GM23248 (cell line): ENCODE measurements at places on chromosomes 13 and 19. TPM values are rescaled to one million over a fixed set of nuclear protein-coding genes. Genes with fewer than 3 reads are reported as not detected.

Gene SIPA1L3
- 2.6 and 3.7 TPM in 2 replicates for polyA plus RNA-seq

DNA sequence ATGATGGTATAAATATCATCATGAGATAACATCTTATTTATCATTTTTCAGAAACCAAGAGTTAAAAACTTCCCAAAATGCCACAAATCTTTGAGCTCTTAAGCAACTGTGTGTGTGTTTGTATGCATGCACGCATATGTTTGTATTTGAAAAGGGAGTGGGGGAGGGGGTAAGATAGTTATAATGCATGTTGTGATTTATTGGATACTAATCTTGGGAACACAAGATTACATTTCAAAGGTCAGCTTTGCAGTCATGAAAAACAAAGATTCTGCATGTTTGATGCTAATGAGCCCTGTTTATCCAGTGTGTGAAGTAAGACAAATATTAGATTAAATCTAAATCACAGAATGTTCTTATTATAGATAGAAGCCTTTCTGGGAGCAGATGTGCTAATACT is 355.9 kb downstream of the DCT start:
- H3K4me3 ChIP-seq: no peak overlapping the region
- H3K27me3 ChIP-seq: no peaks in the 10 kb centered on the region
- H3K36me3 ChIP-seq: no peaks in the 10 kb centered on the region
- 0 out of 2 replicates have a peak, but pooled peaks cover 6% of the 10 kb centered on the region for H3K4me1 ChIP-seq
- no peak for DNase-seq

- H3K4me1 ChIP-seq: peaks cover 21% of the 10 kb centered on the region
- no peaks in the 10 kb centered on the region for H3K27me3 ChIP-seq
- H3K27ac ChIP-seq: peak overlapping the region; percentile 11; the same call in 1 of the 2 replicates
- no peak overlapping the region for H3K4me3 ChIP-seq
- H3K36me3 ChIP-seq: peaks cover 7% of the 10 kb centered on the region
Observed at GRCh38 chr13:27644302-27644701, 22.6 kb downstream of the POLR1D start.

DNA sequence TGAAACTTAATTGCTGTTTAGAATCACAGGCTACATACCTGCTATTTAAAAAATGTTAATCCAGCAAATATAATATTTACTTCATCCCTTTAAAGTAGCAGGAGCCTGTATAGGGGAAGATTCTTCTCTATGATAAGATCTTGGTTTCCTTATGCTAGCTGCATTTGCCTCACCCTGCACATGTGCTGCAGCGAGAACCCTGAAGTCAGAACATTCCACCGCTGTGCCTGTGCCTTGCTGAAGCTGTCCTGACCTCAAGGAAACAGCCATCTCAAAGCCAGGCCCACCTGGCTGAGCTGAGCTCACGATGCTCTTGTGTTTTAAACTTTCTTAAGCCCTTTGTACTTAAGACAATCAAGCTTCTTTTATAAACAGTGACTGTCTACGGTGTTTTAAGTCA is 355.0 kb upstream of the PCDH20 start:
- H3K4me1 ChIP-seq: no peaks in the 10 kb centered on the region
- no peaks in the 10 kb centered on the region for H3K27me3 ChIP-seq
- no peaks in the 10 kb centered on the region for H3K36me3 ChIP-seq
- H3K27ac ChIP-seq: no peak overlapping the region
- no peak for DNase-seq

GRCh38 chr19:29542776-29543175 is 17.0 kb downstream of the VSTM2B start:
- H3K4me1 ChIP-seq: no peaks in the 10 kb centered on the region
- no peak overlapping the region for H3K27ac ChIP-seq
- H3K4me3 ChIP-seq: no peak overlapping the region
- H3K36me3 ChIP-seq: no peaks in the 10 kb centered on the region

Gene PRR19
- 0.84 and 1.1 TPM in 2 replicates for polyA plus RNA-seq

DNA sequence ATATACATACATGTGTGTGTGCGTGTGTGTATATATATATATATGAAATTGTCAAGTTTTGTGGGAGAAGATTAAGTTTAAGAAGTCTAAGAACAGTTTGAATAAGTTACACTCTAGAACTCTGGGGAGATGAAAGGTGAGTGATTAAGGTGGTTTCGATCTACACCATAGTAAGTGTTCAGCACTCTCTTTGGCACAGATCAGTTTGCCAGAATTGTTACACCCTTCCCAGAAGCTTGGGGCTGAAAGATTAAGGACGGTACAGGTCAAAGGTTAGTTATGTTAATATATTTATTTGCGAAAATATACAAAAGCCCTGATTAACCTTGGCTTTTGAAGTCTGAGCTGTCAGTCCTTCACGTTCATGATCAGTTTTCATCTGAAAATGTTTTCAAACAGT is 309.1 kb downstream of the KLF5 start:
- DNase-seq: no peak
- H3K36me3 ChIP-seq: no peaks in the 10 kb centered on the region
- no peaks in the 10 kb centered on the region for H3K4me1 ChIP-seq
- H3K4me3 ChIP-seq: no peak overlapping the region
- H3K27ac ChIP-seq: no peak overlapping the region

Gene MBD3L3
- not detected in 2 replicates for polyA plus RNA-seq

- no peak overlapping the region for H3K4me3 ChIP-seq
- 0 out of 2 replicates have a peak, but pooled peaks cover 10% of the 10 kb centered on the region for H3K36me3 ChIP-seq
- no peaks in the 10 kb centered on the region for H3K27me3 ChIP-seq
- no peak for DNase-seq
- no peaks in the 10 kb centered on the region for H3K4me1 ChIP-seq
Observed at GRCh38 chr13:111259058-111259457, 61.4 kb upstream of the TEX29 start.

- peaks cover 46% of the 10 kb centered on the region for H3K4me1 ChIP-seq
- H3K4me3 ChIP-seq: no peak overlapping the region
- H3K36me3 ChIP-seq: peaks cover 11% of the 10 kb centered on the region; the same call in 1 of the 2 replicates
- peak; percentile 84 for DNase-seq
- no peaks in the 10 kb centered on the region for H3K27me3 ChIP-seq
Observed at GRCh38 chr19:48329167-48329891, 4.0 kb downstream of the EMP3 start.

Gene SLC6A16
- polyA plus RNA-seq: 0.40 TPM in 1 of 2 replicates, not detected in the other

GRCh38 chr19:38283271-38283670 is 18.9 kb downstream of the SPINT2 start:
- no peaks in the 10 kb centered on the region for H3K36me3 ChIP-seq
- no peak for DNase-seq
- no peak overlapping the region for H3K27ac ChIP-seq
- peaks cover 21% of the 10 kb centered on the region for H3K4me1 ChIP-seq

- H3K27me3 ChIP-seq: no peaks in the 10 kb centered on the region
- peaks cover 28% of the 10 kb centered on the region for H3K4me1 ChIP-seq
- DNase-seq: no peak
- no peak overlapping the region for H3K27ac ChIP-seq
- H3K4me3 ChIP-seq: no peak overlapping the region
- no peaks in the 10 kb centered on the region for H3K36me3 ChIP-seq
Observed at GRCh38 chr13:109939838-109940237, 153.5 kb upstream of the IRS2 start.
